Activated gamma-delta T cell treated with Interleukin-2 at 50 U/mL for 16 hours (primary cell): ENCODE measurements at places on chromosomes 11 and 22.

DNA sequence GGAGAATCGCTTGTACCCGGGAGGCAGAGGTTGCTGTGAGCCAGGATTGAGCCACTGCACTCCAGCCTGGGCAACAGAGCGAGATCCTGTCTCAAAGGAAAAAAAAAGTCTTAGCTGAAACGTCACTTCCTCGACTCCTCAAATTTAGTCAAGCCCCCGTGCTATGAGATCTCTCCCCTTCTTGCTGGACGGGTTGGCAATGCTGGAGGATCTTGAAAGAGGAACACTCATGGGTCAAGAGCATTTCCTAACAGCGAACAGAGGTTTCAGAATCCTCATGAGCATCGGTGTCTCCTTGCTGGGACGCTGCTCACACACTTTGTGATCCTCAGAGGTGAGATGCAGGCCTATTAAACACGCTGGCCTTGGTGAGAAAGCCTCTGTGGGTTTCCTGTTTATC, 35.9 kb downstream of the APOL3 start:
- DNase-seq = no peak

DNA sequence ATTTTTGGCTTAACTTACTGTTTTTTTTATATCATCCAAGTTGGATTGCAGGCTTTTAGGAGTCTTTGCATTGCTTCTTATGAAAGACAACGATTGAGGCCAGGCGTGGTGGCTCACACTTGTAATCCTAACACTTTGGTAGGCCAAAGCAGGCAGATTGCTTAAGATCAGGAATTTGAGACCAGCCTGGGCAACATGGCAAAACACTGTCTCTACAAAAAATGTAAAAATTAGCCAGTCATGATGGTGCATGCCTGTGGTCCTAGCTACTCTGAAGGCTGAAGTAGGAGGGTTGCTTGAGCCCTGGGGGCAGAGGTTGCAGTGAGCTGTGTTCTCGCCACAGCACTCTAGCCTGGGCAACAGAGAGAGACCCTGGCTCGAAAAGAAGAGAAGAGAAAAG, 56.6 kb downstream of the BID start:
- no peak for DNase-seq

- no peak for DNase-seq
Measured at GRCh38 chr11:71182791-71183677, 69.3 kb downstream of the SHANK2 start.

DNA sequence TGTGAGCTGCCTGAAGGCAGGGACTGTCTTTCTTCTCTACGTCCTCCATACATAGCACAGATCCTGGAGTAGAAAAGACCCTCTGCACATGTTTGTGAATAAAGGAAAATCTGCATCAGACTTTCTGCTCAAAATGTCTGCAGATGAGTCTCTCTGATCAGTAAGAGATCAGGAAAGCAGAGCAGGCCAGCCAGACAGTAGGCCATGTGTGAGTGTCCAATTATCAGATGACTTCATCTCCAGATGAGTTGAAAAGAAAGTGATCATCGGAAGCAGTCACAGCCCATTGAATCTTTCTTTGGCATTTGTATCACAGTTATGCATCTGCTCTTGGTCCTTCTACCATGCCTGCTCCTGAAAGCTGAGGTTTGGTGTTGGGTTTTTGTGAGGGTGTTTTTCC, 298.7 kb upstream of the NCAM1 start:
- no peak for DNase-seq

DNA sequence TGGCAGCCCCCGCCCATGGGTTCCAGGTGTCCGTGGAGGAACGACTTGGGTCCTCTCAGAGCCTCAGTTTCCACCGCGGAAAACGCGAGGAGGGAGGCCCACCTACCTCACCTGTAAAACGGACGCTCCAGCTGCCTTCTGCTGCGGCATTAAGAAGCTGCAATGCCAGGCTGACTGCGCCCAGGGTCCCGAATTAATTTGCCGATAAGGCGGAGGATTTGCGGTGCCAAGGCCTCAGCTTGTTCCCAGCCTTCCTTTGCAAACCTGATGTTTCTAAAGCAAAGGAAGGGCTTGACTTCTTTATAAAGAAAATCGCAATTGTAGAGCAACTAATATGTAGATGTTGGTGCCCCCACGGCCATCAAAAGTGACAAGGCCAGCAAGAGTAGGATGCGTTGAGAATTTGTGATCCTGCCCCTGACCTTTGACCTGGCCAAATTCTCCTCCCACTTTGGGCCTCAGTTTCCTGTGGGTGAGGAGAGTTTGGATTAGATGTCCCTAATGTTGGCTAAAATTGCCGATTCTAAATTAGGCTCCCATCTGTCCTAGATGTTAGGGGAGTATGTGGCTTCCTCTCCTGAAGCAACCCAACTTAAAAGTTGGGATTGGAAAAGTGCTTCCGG, 849 bp upstream of the TCF20 start:
- no peak for DNase-seq

DNA sequence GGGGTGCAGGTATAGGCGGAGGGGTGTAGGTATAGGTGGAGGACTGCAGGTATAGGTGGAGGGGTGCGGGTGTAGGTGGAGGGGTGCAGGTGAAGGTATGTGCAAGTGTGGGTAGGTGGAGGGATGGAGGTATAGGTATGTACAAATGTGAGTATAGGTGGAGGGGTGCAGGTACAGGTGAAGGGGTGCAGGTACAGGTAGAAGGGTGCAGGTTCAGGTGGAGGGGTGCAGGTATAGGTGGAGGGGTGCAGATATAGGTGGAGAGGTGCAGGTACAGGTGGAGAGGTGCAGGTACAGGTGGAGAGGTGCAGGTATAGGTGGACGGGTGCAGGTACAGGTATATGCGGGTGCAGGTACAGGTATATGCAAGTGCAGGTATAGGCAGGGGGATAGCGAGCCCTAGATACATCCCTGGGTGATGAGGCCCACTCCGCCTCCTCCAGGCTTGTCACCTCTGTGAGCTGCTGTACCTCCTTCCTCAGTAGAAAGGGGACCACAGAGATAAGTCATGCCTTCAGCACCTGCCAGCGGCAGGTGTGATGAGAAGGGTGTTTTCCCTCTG, 17.2 kb downstream of the LINC01488 start:
- no peak for DNase-seq

- DNase-seq = no peak
Measured at GRCh38 chr11:75572744-75573143, 10.7 kb downstream of the SERPINH1 start.

DNA sequence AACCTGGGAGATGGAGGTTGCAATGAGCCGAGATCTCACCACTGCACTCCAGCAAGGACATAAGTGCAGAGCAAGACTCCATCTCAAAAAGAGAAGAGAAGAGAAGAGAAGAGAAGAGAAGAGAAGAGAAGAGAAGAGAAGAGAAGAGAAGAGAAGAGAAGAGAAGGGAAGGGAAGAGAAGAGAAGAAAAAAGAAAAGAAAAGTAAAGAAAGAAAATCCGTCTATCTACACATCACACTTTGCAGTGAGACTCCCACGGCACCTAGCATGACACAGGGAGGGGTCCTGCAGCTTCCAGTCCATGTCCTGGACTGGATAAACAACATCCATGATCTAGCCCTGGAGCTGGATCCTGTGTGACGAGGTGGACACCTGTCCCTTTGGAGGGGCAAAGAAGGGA, 4.0 kb upstream of the PPARA start:
- no peak for DNase-seq

DNA sequence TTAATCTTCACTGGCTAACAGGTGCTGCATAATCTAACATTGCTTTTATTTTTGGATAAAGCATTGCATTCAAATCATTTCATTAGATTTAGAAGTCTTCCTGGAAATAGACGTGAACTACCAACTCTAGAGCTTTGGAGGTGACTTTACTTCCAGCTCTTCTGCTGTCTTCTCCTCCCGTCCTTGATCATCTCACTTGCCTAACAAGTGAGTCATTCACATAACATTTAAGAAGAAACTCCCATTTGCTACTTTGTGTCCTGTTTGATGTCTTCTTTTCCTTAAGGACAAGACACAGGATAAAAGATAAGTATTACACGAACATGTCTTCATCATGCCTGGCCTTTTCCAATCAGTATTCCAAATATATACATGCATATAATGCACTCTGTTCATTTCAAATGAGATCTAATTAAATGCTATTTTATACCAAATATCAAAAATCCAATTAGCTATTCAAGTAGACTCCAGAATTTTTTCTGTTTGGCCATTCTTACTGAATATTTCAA, 88.3 kb downstream of the BDNF start:
- no peak for DNase-seq

GRCh38 chr22:39558254-39558727, 12.3 kb upstream of the CACNA1I start:
- DNase-seq = no peak

- no peak for DNase-seq
Measured at GRCh38 chr11:118592616-118593367, 14.6 kb upstream of the PHLDB1 start.

DNA sequence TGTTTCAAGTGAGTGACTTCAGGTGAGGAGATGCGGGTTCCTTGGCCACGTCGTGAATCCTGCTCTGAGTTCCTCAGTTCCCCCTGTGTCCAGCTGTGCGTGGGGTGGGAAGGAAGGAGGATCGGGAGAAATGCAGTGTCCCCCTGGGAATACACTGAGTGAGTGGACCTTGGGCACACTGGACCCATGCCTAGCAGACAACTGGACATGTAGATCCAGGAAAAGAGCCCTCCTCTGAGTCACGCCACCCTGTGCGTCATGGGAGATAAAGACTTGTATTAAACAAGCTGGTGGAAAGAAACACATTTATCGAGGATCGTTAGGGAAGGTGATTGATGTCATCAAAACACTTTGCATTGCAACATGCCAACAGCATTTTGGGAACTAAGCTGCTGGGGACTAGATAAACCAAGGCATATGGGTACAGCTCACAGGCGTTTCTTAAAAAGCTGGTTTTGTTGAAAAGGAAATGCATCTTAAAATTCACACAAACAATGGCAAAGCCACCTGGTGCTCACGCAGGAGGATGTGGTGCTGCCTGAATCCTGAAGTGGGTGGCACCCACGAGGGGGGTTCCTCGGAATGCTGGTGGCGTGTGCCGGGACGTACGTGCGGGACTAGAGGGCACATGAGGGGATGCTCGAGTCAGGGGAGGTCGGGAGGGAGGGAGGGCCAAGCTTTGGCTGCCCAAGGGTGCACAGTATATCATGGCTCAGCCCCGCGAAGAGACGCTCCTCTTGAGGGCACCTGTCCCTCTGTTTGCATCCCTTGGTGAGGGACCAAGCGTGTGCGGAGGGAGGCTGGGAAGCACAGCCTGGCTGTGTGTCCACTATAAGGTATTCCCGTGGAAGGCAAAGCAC, 303.5 kb downstream of the TBC1D22A start:
- DNase-seq = no peak

DNA sequence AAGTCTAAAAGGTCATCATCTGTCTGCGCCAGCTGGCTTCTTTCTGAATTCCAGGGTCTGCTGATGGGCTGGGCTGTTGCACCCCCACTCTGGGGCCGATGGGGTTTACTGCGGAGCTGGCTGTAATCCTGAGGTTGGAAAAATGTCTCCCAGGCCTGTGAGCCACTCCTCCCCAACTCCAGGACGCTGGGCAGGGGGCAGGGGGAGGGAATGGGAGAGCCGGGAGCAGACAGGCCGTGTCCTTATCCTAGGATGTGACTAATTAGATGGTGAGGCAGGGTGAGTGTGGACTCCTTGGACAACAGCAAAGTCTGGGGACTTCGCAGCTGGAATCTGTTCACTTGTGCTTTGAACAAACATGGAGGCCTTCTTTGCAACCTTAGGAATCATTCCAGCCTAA, 48.7 kb downstream of the LRRC32 start:
- DNase-seq = no peak

GRCh38 chr11:117601006-117601708, 195.9 kb downstream of the DSCAML1 start:
- DNase-seq = no peak

DNA sequence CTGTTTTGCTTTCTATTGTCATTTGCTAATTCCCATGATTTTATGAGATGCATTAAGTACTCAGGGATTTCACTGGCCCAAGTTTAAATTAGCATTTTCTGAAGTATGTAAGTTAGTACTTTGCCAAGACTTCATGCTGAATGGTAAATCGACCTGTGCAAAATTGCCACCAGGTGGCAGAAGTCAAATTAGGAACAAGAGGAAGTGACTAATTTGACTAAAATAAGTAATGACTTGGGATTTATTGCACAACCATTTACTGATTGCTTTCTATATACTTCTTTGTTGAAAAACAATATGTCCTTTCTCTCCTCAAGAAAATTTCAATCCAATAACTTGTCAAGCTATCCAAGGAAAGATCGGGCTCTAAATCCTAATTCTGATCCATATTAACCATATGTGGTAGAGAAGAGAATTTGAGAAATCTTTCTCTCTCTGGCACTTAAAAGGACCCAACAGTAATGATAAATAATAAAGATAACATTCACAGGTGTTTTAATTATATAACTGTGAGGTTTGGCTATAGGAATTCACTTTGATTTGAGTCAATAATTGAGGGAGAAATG, 253.7 kb upstream of the CHORDC1 start:
- DNase-seq = no peak

DNA sequence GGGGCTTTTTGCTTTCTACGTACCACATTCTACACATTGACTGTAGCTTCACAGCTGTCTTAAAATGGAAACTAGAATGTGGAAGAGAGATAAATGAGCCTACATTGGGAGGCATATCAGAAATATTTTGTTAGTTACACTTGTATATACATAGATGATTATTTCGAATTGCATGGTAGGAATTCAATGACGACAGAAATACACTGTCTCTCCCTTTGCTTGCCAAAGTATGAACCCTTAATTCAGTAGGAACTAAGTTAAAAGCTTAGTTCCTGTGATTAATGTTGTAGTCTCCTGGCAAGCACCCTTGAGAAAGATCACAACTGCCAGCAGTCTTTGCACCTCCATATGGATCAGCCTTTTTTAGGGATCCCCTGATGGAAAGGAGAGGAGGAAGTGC, 10.1 kb downstream of the C11orf87 start:
- DNase-seq = no peak

GRCh38 chr11:60797846-60798630, 12.9 kb downstream of the MS4A10 start:
- DNase-seq = no peak

DNA sequence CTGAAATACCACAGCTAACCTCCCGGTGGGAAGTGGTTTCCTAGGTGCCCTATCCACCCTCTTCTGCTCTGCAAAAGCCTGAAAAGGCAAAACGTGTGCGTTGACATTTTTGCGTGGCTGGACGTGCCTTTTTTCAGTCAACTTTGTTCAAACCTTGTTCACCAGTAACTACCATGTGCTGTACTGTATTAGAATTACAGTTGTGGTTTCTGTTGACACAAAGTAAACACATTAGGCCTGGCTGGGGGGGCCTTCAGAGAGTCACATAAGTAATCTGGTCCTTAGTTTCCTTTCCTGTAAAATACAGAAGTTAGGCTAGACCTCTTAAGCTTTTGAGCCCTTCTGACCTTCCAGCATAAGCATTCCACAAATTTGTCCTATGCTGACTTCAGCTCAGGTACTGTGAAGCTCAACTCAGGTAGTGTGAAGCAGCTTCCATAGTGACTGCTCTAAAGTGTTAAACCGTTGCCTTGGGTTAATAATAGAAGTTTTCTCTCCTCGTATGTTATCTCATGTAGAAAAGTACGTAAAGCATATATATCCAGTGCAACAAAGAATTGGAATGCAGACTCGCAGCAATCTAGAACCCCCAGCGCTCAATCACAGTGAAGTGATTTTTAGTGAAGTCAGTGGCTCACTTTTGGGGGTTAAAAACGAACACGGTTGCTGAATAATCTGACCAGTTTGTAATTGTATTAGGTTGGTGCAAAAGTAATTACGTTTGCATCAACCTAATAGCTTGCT, 1.8 kb downstream of the EWSR1 start:
- no peak for DNase-seq
